ENCODE measurements at places on chromosomes 16 and 17.

DNA sequence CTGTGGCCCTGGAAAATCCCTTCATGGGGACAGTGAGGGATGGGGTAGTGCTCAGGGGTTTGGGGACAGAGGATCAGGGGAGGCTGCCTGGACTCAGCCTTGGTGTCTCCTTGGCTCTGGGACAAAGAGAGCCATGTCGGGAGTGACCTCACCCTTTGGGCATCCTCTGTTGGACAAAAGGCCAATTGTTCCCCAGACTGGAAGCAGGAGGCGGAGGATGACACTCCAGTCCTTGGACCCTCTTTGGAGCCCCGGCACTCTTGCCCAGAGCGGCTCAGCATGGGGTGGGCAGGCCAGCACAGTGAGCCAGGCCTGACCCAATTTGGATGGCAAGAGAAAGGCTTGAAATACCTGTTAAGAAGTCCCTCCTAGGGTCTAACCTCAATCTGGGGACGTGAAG is 39.4 kb upstream of the PHB1 start:
- DNase-seq: no peak

- DNase-seq: no peak
These were observed 4.0 kb downstream of the NUPR1 start for GRCh38 chr16:28534542-28535373.

- no peak for DNase-seq
These were observed 30.7 kb downstream of the CEP95 start for GRCh38 chr17:64537488-64537887.

GRCh38 chr17:56717471-56717870 is 116.2 kb downstream of the C17orf67 start:
- no peak for DNase-seq

- DNase-seq: no peak
These were observed 66.6 kb upstream of the AXIN2 start for GRCh38 chr17:65627891-65628643.

DNA sequence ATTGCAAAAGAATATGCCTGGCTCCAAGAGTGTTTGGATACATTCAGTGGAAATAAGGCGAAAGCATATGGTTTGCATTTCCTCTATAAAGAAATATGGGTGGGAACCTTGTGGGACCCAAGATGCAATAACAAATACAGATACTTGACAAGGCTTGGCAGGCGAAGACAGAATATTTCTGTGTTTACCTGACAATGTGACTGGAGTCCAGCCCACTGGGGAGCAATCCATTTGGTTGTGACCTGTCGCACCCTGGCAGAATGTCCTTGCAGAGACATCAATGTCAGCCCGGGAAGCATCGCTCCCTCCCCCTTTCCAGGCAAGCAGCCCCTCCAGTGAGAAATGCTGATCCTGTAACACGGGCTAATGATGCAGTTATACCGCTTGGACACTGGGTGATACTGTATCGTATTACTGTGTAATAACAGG is 296.6 kb downstream of the MAF start:
- no peak for DNase-seq

Measured in activated naive CD4-positive, alpha-beta T cell treated with anti-CD3 and anti-CD28 coated beads for 36 hours (primary cell).